ENCODE measurements at places on chromosomes 6 and 20.

- DNase-seq = peak; percentile 86
These were observed 19.8 kb upstream of the SCP2D1 start for GRCh38 chr20:18793625-18794427.

DNA sequence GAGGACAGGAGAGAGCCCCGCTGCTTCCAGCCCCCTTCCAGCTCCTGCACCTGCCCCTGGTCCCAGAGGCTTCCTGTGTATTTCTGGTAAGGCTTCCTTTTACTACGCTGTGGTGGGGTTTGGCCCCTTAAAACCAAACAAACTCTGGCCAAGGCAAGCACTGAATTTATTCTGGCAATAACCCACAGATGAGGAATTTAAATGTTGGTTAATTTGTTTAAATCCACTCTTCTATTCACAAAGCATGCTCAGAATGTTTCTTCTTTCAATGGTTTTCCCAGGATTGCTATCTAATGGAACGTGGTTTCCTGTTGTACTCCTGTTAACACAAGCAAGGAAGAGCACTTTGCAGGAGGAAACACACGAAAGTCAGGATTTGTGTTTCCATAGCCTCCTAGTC lies 236.5 kb upstream of the FOXQ1 start:
- DNase-seq = no peak

DNA sequence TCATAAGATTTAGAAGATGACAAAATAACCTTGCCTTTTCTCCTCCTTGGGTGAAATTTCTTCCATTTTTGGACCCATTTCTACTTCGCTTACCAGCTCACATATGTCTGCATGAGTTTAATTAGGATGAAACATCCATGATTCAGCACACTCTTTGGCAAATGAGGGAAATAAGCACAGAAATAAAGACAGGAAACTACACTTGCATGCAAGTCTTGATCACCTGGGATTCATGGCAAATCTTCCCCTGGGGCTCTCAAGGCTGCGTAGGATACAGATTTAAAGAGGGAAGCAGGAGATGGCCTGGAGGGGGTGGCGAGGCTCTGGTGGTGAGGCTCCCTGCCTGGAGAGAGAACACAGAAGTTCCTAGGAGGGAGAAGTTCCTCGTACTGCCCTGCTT lies 147.8 kb downstream of the EDN3 start:
- DNase-seq = no peak

DNA sequence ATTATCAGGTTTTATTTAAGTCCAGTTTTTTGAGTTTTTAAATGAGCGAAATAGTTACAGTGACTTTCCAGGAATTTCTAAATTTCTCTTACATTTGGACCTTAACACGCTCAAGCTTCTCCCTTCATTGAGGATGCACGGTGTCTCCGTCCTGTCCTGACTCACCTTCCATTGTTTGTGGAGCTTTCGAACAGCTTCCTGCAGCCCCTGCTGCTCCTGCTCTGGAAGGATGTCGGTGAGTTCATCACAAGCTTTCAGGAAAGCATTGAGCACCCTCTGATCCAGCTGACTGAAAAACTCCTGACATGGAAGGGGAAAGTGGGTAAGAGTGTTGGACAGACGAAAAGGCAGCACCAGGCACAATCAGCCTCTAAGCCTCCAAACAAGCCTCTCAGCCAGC lies 183.7 kb downstream of the SYNE1 start:
- DNase-seq = no peak

- no peak for DNase-seq
These were observed 202.7 kb downstream of the ARHGAP18 start for GRCh38 chr6:129507059-129507807.

- DNase-seq = no peak
These were observed 133.9 kb downstream of the UTRN start for GRCh38 chr6:144418959-144419545.

- DNase-seq = no peak
These were observed 168.9 kb downstream of the ZMYND8 start for GRCh38 chr20:47187450-47188195.

DNA sequence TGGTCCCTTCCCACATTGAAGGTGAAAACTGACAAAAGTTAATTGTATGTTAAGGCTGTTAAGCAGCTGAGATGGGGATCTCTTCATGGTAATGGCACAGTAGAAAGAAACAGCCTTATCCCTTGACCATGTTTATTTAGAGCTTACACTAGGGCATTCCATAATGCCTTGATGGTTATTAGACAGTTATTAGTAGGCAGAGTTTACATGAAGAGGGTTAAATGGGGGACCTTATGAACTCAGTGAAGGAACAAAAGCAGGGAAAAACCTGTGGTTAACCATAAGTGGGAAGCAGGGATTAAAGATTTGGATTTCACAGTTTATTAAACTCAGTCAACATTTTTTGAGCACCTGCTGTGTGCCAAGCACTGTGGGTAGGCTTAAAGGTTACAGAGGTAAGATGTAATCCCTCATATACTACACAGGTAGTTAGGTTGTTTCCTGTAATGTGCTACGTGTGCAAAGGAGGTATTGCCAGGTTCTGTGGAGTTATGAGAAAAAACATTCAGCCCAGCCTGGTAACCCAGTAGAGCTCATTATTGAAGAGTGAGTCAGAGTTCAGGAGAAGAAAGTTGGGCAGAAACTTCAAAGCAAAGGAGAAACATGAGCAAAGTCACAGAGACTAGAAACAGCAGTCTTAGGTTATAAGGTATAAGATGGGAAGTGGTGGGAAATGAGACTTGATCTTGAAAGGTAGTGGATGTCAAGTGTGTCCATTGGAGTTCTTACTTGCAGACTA lies 32.3 kb upstream of the GNRH2 start:
- no peak for DNase-seq

GRCh38 chr6:50831186-50831585 lies 12.5 kb downstream of the TFAP2B start:
- peak; percentile 52 for DNase-seq

GRCh38 chr6:28673787-28674671 lies 148.3 kb downstream of the GPX5 start:
- DNase-seq = peak; percentile 71

- no peak for DNase-seq
These were observed 3.1 kb downstream of the QKI start for GRCh38 chr6:163417595-163417994.

GRCh38 chr6:68642977-68643376 lies 7.9 kb downstream of the ADGRB3 start:
- no peak for DNase-seq

DNA sequence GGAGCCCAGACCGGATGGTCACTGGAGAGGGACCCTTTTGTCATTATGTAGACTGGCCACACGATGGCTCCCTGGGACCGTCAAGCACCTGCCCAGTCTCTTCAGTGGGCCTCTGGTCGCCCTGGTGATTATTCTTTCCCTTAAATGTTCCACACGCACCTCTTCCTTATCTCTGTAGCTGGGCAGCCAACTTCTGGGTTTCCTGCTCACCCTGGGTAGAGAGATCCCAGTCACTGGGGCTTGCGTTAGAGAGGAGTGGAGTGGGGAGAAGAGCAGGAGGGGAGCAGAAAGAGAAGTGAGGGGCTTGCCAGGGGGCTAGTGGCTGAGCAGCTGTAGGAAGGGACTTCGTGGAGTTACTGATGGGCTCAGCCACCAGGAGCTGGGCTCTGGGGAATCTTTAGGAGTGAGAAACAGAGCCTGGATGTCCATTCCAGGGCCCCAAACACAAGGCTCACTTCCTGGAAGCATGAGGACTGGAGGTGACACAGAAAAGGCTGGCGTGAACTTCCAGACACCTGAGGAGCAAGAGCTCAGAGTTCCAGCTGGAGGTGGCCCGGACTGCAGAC lies 150.1 kb downstream of the DHX35 start:
- peak; percentile 70 for DNase-seq

DNA sequence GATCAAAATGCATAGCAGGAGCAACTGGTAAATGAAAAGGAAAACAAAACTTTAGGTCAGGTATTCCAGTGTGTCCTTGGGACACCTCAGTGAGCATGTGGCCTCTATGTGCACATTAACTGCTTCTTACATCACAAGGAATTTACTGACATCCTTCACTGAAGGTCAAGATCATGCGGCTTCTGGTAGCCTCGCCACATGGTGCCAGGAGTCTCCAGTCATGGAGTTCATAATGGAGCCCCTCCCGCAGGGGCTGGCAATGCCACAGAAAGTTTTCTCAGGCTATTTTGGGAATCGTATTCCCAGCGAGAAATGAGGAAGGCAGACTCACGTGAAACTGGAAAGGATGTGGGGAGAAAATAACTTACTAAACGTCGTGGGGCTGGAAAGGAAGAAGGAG lies 19.7 kb upstream of the SLC22A3 start:
- no peak for DNase-seq

DNA sequence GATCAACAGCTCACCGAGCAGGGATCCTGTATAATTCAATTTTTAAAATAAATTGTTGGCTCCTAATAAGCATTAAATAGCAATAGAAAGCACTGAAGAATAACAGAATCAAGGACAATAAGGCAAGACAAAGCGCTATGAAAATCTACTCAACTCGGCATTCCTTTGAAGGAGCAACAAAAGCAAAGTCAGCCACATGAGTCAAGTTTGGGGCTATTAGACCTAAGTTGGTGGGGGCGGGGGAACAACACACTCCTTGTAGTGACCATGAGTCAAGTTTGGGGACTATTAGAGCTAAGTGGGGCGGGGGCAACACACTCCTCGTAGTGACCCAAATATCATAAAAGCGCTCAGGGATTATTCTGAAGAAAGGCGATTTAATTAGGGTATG lies 120.0 kb downstream of the FOXC1 start:
- DNase-seq = no peak

GRCh38 chr20:11054266-11054993 lies 380.6 kb upstream of the JAG1 start:
- DNase-seq = no peak

- no peak for DNase-seq
These were observed 139.6 kb downstream of the TFAP2B start for GRCh38 chr6:50958148-50958697.

- DNase-seq = peak; percentile 54
These were observed 5.4 kb downstream of the SLCO4A1 start for GRCh38 chr20:62647521-62648317.

- no peak for DNase-seq
These were observed 15.7 kb downstream of the ATP9A start for GRCh38 chr20:51752343-51752951.

GRCh38 chr20:41572010-41572572 lies 46.1 kb downstream of the CHD6 start:
- no peak for DNase-seq

DNA sequence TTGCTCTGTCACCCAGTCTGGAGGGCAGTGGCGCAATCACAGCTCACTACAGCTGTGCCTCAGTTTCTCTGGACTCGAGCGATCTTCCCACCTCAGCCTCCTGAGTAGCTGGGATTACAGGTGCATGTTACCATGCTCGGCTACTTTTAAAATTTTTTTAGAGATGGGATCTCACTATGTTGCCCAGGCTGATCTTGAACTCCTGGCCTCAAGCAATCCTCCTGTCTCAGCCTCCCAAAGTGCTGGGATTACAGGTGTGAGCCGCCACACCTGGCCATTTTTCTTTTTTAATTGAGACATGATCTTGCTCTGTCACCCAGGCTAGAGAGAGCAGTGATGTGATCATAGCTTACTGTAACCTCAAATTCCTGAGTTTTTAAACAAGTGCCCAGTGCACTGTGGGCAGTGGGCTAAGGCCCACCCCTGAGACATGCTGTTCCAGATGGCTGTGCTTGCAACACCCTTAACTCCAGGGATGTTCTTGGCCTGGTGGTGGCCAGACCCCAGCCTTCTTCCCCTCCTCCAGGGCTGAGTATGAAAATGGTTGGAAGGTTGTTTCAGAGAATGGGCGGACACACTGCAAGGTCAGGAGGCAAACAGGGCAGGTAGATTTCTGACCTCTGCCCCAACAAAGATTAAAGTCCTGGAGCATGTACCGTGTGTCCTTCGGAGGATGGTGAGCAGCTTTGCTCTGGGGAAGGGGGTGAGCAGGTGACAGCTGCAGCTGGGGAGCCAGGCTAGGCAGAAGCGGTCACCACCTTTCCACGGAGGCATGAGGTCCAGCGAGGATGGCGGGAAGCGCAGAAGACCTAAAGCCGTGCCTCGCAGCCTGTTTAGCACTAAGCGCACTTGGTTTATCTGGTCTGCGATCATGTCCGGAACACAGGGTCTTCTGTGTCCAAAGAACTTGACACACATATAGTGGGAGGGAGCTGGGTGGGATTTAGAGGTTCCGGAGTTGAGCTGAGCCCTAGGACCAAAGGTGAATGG lies 1.4 kb upstream of the FAM83C start:
- DNase-seq = no peak

GRCh38 chr6:13870214-13870830 lies 54.4 kb upstream of the RNF182 start:
- no peak for DNase-seq

GRCh38 chr20:50891138-50891537 lies 40.1 kb downstream of the ADNP start:
- no peak for DNase-seq

- no peak for DNase-seq
These were observed 101.3 kb upstream of the ESR1 start for GRCh38 chr6:151705993-151706733.

DNA sequence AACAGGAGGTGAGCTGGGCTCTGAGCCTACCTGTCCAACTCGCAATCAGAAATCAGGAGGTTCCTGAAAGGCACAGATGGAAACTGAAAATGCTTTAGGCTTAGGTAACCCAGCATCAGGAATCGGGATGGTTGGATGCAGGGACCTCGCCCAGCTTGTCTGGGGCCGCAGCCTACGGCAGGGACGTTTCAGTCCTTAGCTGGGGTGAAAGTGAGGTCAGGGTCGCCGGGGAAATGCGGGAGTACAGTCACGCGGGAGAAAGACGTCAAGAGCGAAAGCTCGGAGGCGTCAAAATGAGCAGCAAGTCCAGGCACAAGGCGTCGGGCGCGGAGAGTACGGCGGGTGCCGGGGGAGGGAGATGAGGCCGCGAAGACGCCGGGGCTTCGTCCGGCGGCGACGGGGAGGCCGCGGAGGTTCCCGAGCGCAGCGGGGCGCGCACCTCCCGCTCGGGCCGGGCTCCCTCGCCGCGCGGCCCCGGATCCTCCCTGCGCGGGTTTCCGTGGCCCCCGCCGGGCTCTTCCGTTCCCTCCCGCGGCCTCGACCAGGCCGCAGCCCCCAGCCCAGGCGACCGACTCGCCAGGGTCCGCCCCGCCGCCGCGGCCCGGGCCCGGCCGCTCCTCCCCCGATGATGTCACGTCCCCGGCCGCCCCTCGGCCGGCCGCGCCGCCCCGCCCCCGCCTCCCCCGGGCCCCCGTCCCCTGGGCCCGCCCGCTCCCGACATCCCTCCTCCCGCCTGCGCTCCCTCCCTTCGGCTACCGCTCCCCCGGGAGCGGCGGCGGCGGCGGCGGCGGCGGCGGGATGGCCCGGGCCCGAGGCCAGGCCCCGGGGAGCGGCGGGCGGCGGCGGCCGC lies at the start of gene EBF4:
EBF4 (plus strand) TSS at position 745 of the 850 bp plus-strand sequence. CDS start 866 bp downstream, outside the sequence.
- peak; percentile 45 for DNase-seq

GRCh38 chr20:51027035-51027795 lies 4.3 kb upstream of the KCNG1 start:
- DNase-seq = no peak

- DNase-seq = no peak
These were observed 16.9 kb downstream of the FUT9 start for GRCh38 chr6:96032661-96033060.

DNA sequence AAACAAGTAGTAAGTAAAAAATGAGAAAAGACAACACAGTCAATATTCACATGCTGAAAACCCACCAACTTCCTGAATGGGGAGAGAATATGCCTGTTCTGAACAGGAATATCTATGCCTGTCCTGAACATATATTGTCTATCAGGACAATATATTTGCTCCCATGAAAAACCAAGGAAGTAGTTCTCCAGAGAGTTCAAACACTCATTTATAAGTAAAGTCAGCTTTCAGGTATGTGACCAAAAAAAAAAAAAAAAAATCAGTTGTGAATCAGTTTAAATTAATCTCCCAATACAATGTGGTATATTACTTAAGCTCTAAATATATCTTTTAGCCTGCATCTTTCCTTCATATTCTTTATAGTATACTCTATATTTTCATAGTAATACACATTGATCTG lies 119.5 kb downstream of the MYB start:
- DNase-seq = no peak

GRCh38 chr6:120608826-120609225 lies 725.5 kb downstream of the TBC1D32 start:
- no peak for DNase-seq

Measured in BE2C (cell line).